H9 (cell line): ENCODE measurements at places on chromosomes 12 and 14. TPM values are rescaled to one million over a fixed set of nuclear protein-coding genes. Genes with fewer than 3 reads are reported as not detected.
A peak's percentile ranks its signal among the peaks of the same experiment; 100 is the strongest.

The UBE3B gene
- 23.6 and 24.2 TPM in 2 replicates for total RNA-seq

The CLEC1B gene
- not detected in 2 replicates for total RNA-seq

The RNF10 gene
- 153 and 157 TPM in 2 replicates for total RNA-seq

The BCL11B gene
- 4.9 and 5.1 TPM in 2 replicates for total RNA-seq

The KRT86 gene
- not detected in 2 replicates for total RNA-seq

The NRL gene
- 2.2 and 2.5 TPM in 2 replicates for total RNA-seq

The NFATC4 gene
- 43.0 and 46.4 TPM in 2 replicates for total RNA-seq

The PARP2 gene
- total RNA-seq = 25.2 and 25.4 TPM in 2 replicates

The BTBD6 gene
- 22.9 and 23.3 TPM in 2 replicates for total RNA-seq

The GYS2 gene
- not detected in 2 replicates for total RNA-seq

The BRF1 gene
- 27.0 and 28.3 TPM in 2 replicates for total RNA-seq

The FOXA1 gene
- total RNA-seq = 0.07 and 0.31 TPM in 2 replicates

The TBC1D30 gene
- 1.6 and 2.2 TPM in 2 replicates for total RNA-seq

The GDF3 gene
- 9.1 and 9.9 TPM in 2 replicates for total RNA-seq

The PLEKHG3 gene
- total RNA-seq = 48.5 and 49.5 TPM in 2 replicates

- no peaks in the 10 kb centered on the region for H3K36me3 ChIP-seq
- H3K27me3 ChIP-seq = no peaks in the 10 kb centered on the region
- H3K4me1 ChIP-seq = no peaks in the 10 kb centered on the region
- no peak overlapping the region for H3K27ac ChIP-seq
- H3K4me3 ChIP-seq = no peak overlapping the region
- no peak for DNase-seq
Observed at GRCh38 chr12:26554332-26554731, 278.7 kb downstream of the ITPR2 start.

DNA sequence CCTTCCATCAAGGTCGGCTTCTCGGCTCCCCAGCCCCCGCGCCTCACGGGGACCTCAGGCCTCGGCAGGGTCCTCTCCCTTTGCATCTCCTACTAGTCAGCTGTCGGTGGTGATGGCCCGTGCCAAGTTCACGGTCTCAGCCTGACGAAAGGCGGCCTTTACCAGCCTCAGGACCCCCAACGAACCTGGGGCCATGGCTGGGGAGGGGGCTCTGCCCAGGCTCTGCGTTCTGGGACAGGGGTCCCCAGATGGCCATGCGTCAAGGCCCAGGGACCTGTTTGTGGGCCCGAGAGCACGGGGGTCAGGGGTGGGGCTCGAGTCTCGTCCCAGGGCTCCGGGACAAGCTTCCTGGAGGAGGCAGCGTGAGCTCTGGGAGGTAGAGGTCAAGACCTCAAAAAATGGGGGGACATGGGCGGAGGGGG, 32.8 kb upstream of the DEGS2 start:
- no peaks in the 10 kb centered on the region for H3K27me3 ChIP-seq
- H3K36me3 ChIP-seq = no peaks in the 10 kb centered on the region
- peak overlapping the region; percentile 41 for H3K4me3 ChIP-seq

- H3K27me3 ChIP-seq = peaks cover 7% of the 10 kb centered on the region; the same call in 1 of the 2 replicates
- DNase-seq = peak; percentile 62
- H3K4me3 ChIP-seq = no peak overlapping the region
- peaks cover 1% of the 10 kb centered on the region; the same call in 1 of the 2 replicates for H3K36me3 ChIP-seq
- H3K27ac ChIP-seq = no peak overlapping the region
Observed at GRCh38 chr12:2586156-2587038, 208.4 kb upstream of the FKBP4 start.

DNA sequence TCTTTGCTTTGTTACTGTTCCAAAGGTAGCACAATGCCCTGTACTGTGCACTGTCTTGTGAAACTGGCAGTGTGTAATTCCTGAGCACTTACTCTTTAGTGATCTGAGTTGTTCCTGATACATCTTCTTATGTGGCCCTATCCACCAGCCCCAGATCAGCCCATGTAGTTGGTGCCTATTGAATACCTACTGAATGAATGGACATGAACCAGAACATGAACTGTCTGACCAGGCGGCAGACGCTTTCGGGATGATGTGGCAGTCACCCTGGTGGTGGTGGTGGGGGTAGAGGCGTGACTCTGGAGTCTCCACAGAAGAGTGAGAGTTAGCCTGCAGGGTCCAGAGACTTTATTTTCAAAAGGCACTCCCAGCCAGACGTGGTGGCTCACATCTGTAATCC, 46.6 kb upstream of the PAPOLA start:
- no peaks in the 10 kb centered on the region for H3K4me1 ChIP-seq
- H3K27me3 ChIP-seq = no peaks in the 10 kb centered on the region
- H3K4me3 ChIP-seq = no peak overlapping the region

DNA sequence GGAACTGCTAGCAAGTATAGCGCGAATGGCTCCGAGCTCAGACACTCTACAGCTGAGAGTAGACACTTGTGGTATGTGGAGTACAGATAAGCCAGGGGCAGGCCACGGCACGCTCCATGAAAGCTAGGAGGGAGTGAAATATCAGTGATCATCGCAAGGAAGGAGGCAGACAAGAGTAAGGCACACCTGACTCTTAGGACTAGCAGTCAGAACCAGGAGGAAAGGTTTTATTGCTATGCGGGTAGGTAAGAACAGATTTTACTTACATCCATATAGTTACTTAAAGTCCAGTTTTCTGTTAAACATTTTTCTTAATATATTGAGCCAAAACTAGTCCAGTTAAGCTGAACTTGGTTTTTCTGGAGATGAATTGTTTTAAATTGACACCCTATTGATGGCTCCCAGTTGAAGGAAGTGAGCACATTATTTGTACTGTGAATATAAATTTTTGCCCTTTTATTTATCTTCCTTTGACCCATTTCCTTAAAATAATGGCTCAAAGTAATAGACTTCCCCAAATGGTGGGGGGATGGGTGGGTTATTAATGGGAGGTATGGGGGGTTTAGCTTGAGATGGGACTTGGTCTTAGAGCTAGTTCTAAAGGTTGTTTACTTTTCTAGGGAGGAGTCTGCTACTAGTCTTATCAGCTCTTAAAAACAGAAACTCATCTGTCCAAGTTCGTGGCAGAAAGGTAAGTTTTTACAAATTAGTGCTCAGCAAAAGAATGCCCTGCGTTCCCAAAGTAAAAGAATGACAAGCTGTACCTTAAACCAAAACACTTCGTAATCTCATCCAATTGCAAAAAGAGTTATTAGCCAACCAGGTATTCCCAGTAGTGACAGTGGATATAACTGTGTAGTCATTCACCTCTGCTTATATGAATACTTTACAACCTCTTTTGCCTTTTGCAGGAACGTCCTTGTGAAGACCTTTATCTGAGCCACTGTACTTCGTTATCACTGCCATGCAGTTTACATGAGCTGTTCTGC, 5.8 kb downstream of the HNRNPA1 start:
- H3K27ac ChIP-seq = peak overlapping the region; percentile 48
- peak overlapping the region; percentile 10; the same call in 2 of the 3 replicates for H3K4me3 ChIP-seq
- no peak for DNase-seq
- H3K27me3 ChIP-seq = no peaks in the 10 kb centered on the region
- no peaks in the 10 kb centered on the region for H3K36me3 ChIP-seq

DNA sequence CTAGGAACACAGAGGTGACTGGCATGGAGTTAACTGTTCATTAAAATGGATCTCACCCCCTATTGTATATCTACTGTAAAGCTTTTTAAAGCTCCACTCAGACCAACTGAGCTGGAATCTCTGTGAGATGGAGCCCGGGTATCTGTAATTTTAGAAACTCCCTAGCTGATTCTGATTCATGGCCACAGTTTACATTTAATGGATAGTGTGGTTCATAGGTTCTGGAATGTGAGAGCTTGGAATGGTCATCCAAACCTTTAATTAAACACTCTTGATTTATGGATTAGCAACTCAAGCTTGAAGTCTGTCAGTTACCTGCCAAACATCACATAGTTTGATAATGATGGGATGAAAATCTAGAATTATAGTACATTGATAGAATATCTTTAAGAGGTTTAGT, 183.8 kb downstream of the SLC25A21 start:
- no peaks in the 10 kb centered on the region for H3K4me1 ChIP-seq
- no peaks in the 10 kb centered on the region for H3K36me3 ChIP-seq
- DNase-seq = no peak

DNA sequence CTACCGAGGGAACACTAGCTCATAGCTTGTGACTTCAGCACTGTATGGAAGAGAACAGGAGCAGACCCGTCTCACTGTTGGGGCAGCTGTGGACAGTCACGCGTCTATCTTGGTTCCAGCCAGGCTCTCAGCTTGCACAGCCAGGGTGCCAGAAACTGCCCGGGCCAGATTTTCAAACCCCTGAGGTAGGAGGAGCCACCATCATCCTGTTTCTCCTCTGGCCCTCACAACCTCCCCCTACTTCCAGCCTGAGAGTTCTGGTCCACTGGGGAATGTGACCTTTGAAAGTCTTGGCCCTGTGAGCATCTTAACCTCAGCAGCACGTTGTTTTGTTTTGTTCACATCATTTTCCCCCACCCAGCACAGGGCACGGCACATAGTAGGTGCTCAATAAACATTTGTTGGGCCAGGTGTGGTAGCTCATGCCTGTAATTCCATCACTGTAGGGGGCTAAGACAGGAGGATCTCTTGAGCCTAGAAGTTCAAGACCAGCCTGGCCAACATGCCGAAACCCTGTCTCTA, 50.4 kb downstream of the PSMA6 start:
- no peaks in the 10 kb centered on the region; the same call in 2 of the 3 replicates for H3K36me3 ChIP-seq
- H3K4me3 ChIP-seq = no peak overlapping the region
- no peak for DNase-seq
- H3K4me1 ChIP-seq = no peaks in the 10 kb centered on the region
- H3K27ac ChIP-seq = no peak overlapping the region

- H3K4me3 ChIP-seq = no peak overlapping the region
- no peaks in the 10 kb centered on the region for H3K4me1 ChIP-seq
- H3K27me3 ChIP-seq = no peaks in the 10 kb centered on the region
- no peaks in the 10 kb centered on the region for H3K36me3 ChIP-seq
- H3K27ac ChIP-seq = no peak overlapping the region
Observed at GRCh38 chr14:56554301-56554700, 25.3 kb upstream of the TMEM260 start.

- H3K4me1 ChIP-seq = no peaks in the 10 kb centered on the region
- DNase-seq = no peak
- H3K27me3 ChIP-seq = no peaks in the 10 kb centered on the region
- H3K27ac ChIP-seq = no peak overlapping the region
- H3K4me3 ChIP-seq = no peak overlapping the region
Observed at GRCh38 chr14:96067985-96068930, 29.1 kb downstream of the C14orf132 start.

GRCh38 chr14:66076176-66076575, 410.0 kb upstream of the CCDC196 start:
- DNase-seq = no peak
- H3K36me3 ChIP-seq = no peaks in the 10 kb centered on the region
- no peak overlapping the region for H3K4me3 ChIP-seq
- no peaks in the 10 kb centered on the region; the same call in 1 of the 2 replicates for H3K27me3 ChIP-seq
- H3K4me1 ChIP-seq = no peaks in the 10 kb centered on the region

GRCh38 chr12:124507188-124508109, 60.0 kb downstream of the NCOR2 start:
- DNase-seq = no peak
- peak overlapping the region; percentile 58; the same call in 2 of the 3 replicates for H3K4me3 ChIP-seq

GRCh38 chr14:66606826-66607225, 98.9 kb downstream of the GPHN start:
- no peak overlapping the region for H3K4me3 ChIP-seq
- no peak overlapping the region for H3K27ac ChIP-seq
- peaks cover 6% of the 10 kb centered on the region for H3K36me3 ChIP-seq
- no peak for DNase-seq
- H3K27me3 ChIP-seq = no peaks in the 10 kb centered on the region

GRCh38 chr14:69636718-69637480, 25.5 kb downstream of the SUSD6 start:
- H3K4me3 ChIP-seq = no peak overlapping the region
- DNase-seq = no peak
- H3K27me3 ChIP-seq = no peaks in the 10 kb centered on the region
- peaks cover 11% of the 10 kb centered on the region for H3K36me3 ChIP-seq

DNA sequence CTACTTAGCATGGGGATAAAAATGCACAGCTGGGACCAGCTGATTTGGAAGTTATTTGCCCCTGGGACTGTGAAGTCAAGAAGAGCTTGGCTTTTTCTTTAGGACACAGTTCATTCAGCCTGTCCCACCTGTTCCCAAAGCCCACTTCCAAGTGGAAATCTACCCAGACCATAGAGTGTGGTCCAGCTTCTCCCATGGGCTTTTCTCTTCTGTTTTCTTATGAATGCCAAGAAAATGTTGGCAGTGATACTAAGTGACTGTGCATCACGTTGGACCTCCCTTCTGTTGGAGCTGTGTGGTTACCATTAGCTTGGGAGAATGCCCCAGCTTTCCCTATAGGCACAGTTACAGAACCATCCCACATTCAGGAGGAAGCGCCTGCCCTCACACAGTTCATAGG, 89.4 kb downstream of the NT5DC3 start:
- H3K27me3 ChIP-seq = no peaks in the 10 kb centered on the region; the same call in 1 of the 2 replicates
- H3K36me3 ChIP-seq = no peaks in the 10 kb centered on the region
- no peak overlapping the region for H3K4me3 ChIP-seq
- H3K4me1 ChIP-seq = no peaks in the 10 kb centered on the region
- no peak overlapping the region for H3K27ac ChIP-seq

GRCh38 chr14:69876848-69877306, 2.3 kb upstream of the SMOC1 start:
- H3K36me3 ChIP-seq = no peaks in the 10 kb centered on the region
- no peak overlapping the region for H3K4me3 ChIP-seq
- peaks cover 9% of the 10 kb centered on the region; the same call in 1 of the 2 replicates for H3K27me3 ChIP-seq
- no peaks in the 10 kb centered on the region for H3K4me1 ChIP-seq
- H3K27ac ChIP-seq = no peak overlapping the region

DNA sequence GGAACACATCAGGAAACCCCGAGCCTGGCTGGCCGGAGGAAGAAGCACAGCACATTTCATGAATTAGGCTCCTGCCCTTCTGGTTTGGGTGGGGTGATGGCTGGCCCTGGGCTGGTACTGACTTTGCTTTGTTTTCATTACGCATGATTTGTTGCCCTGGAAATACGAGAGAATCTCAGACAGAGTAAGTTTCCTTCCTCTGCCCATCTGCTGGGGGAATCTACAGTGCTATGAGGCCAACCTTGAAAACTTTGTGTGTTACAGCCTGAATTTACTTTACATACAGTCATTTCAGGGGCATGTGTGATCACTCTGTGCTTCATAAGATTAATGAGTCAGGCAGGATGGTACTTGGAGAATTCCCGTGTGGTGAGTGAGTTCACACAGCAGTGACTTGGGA, 20.5 kb upstream of the SLC5A8 start:
- DNase-seq = no peak
- no peaks in the 10 kb centered on the region for H3K27me3 ChIP-seq
- H3K4me1 ChIP-seq = no peaks in the 10 kb centered on the region
- no peak overlapping the region for H3K27ac ChIP-seq
- no peak overlapping the region for H3K4me3 ChIP-seq

GRCh38 chr14:62943202-62943601, 102.1 kb downstream of the KCNH5 start:
- no peak overlapping the region for H3K27ac ChIP-seq
- no peaks in the 10 kb centered on the region for H3K4me1 ChIP-seq
- no peaks in the 10 kb centered on the region for H3K27me3 ChIP-seq
- H3K36me3 ChIP-seq = no peaks in the 10 kb centered on the region
- no peak for DNase-seq

- DNase-seq = no peak
- peak within 1 kb of the TSS; percentile 76 for H3K4me3 ChIP-seq
- no peak within 1 kb of the TSS for H3K27ac ChIP-seq
- H3K36me3 ChIP-seq = no peaks in the 10 kb centered on the region
- no peaks in the 10 kb centered on the region for H3K4me1 ChIP-seq
- H3K27me3 ChIP-seq = peaks cover 30% of the 10 kb centered on the region
Observed at GRCh38 chr12:107774349-107775029, at the start of gene ASCL4. Gene ASCL4, plus strand, starts transcription at chr12:107774704. Its CDS starts 515 bp downstream, at chr12:107775219.

- H3K4me1 ChIP-seq = no peaks in the 10 kb centered on the region; the same call in 1 of the 2 replicates
- no peak for DNase-seq
- no peaks in the 10 kb centered on the region for H3K36me3 ChIP-seq
- H3K27me3 ChIP-seq = no peaks in the 10 kb centered on the region
Observed at GRCh38 chr12:66960704-66961690, 282.1 kb upstream of the GRIP1 start.
